ENCODE measurements at places on chromosomes 2 and 18.

- no peak for DNase-seq
These were observed 5.9 kb upstream of the ATP5MC3 start for GRCh38 chr2:175187378-175187777.

GRCh38 chr2:240435948-240436682, 652 bp downstream of the GPC1 start:
- DNase-seq, result no peak

DNA sequence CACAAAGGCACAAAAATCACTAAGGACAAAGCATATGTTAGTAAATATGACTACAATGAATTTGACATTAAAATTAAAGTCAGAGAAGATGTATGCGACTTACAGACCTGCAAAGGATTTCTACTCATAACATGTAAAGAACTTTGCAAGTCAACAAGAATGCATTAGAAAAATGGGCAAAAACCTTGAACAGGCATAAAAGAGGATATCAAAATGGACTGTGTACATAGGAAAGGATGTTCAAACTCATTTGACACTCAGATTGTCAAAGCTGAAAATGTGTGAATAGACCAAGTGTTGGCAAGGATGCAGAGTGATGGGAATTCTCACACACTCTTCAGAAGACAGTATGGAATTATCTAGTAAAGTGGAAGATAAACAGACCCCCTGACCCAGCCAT, 94.9 kb downstream of the MYOM1 start:
- no peak for DNase-seq

GRCh38 chr18:24995755-24996154, 356.2 kb downstream of the ZNF521 start:
- DNase-seq, result no peak

All from vagina (tissue), 2 donors.